ENCODE measurements at places on chromosomes 4 and X.
A peak's percentile ranks its signal among the peaks of the same experiment; 100 is the strongest.

GRCh38 chr4:77852892-77853495 lies 9.6 kb upstream of the MRPL1 start:
- DNase-seq: peak; percentile 87

DNA sequence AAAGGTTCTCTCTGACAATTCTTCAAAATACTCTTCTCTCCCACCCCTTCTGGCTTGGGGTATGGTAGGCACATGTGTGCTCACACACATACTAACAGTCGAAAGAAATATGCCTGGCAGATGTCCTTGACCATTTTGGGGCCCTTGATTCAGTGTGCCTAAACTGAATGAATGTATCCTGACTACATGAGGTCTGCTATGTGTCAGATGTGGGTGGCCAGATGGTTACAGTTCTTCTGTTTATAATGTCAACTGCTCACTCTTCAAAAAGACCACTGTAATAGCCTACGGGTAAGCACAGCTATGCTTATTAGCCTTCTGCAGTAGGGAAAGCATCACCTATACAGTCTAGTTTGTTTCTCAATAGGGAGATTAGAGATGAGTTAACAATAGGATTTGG lies 63.7 kb upstream of the VEGFC start:
- DNase-seq: no peak

- DNase-seq: no peak
Observed at GRCh38 chrX:97517763-97518162, 634.1 kb downstream of the RPA4 start.

DNA sequence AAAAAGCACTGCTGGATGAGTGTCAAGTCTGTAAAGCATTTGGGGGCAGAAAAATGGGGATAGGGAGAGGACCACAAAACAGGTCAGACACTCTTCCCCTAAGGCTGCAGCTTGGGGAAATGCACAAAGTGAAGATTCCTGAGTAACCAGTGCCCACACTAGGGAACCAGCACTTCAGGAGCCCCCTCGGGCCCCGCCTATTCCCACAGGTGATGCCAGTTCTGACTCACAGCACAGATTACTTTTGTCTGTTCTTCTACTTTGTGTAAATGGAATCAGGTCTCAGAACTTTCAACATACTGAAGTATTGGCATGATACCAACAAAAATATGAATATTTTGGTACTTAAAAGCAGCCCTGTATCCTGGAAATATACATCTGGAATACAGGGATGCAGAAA lies 112.5 kb downstream of the ADRA2C start:
- DNase-seq: no peak

- no peak for DNase-seq
Observed at GRCh38 chrX:2799369-2799768, 29.4 kb upstream of the GYG2 start.

DNA sequence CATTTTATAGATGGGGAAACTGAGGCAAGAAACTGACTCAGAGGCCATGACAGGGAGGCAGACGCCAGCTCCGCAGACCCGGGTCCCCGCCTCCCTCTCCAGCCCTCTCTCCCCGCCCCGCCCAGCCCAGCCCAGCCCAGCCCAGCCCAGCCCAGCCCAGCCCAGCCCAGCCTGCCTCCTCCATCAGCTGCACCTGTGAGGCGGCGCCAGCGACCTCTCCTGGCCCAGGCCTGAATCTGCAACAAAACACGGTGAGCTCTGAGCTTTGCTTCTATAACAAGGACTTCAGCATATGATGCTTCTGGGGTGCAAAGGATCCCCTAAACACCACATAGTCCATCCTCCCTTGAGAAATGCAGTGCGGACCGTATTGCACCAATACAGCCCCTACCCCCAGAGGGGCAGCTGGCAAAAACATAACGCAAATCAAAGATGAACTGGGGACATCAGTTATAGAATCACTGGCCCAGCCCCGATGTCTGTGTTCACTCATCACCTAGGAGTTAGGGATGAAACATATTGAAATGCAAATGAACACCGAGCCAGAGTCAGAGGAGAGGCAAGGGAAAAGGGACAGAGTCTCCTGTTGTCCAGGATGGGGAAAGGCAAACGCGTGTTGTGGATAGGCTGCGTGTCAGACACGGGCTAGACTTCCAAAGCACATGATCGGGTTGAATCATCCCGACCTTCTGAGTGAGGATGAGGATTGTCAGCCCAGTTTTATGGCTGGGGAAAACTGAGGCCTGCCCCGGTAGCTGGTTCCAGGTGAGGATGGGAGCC lies 216.1 kb upstream of the PSAPL1 start:
- no peak for DNase-seq

DNA sequence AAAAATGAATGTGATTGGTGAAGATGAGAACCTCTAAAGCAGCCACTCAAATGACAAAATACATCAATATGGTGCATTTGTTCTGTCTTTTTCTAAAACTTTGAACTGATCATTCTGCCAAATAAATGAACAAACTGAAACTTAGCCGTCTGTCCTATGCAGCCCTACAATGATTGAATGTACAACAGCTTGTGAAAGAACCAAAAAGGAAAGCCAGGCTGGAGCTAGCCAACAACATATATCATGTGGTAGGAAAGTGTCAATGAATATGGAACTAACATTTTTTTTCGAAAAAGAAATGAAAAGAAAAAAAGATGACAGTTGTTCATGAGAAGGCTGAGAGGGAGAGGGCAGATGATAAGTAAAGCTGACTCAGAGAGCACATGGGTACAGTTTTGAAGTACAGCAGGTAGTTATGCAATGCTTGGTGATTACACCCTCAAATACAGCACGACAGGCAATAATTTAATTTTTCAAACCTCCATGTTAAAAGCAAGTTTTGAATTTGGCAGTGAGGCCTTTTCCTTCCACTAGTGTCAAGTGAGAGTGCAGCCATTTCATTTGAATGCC lies 21.2 kb upstream of the SLC7A11 start:
- DNase-seq: no peak

DNA sequence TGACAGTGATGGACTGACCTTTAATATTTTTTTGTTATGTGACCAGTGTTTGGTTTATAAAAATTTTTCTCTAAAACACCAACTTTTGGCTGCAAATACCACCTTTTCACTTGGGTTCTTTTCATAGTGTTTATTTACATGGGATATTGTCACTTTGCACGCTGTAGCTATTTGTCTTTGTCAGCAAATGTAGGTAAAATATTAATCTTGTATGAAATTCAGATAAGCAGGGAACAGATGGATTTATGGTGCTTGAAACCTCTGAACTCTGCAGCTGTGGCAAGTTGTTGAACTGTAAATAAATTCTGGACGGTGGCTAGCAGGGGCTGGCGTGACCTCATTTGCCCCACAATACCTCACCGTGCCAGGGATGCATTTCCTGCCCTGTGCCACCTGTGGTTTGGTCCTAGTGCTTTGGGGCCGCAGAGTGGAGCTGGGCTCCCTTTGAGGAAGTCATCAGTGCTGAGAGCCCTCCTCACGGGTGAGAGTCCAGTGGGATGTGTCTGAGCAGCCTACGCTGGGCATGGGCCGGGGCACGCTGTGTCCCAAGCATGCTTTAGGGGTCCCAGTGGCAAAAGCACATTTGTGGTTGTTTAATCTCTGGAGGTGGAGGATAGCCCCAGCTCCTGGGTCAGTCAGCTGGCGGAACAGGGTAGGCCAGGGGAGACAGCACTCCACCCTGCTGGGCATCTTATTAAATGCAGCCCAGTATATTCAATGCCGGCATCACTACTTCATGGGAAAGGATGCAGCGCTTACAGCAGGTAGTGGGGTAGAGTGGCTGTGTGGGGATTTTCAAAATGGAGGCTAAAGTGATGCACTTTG lies 108.6 kb downstream of the TBL1X start:
- no peak for DNase-seq

- no peak for DNase-seq
Observed at GRCh38 chr4:68038272-68038671, 75.0 kb upstream of the TMPRSS11A start.

DNA sequence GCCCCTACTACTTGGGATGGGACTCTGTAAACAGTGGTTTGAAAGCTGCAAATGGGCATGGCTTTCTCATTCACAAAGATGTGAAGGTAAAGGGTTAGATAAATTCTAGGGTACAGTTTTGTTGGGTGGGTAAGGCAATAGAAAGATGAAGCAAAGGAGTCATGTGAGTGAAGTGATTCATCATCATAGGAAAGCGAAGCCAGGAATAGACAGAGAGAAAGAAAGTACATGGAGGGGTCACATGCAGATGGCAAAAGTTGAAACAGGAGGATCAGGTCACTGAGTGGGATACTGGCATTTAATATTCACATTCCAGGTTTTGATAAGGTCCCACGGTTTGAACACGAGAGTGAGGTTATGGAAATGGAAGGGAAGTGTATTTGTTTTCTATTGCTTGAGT lies 8.2 kb upstream of the ABCG2 start:
- no peak for DNase-seq

- no peak for DNase-seq
Observed at GRCh38 chr4:1379801-1380331, 26.4 kb downstream of the NKX1-1 start.

Data from CD4-positive, alpha-beta T cell treated with Interleukin-17A for 1 hour (primary cell).